ENCODE measurements at places on chromosomes 11 and 22.

DNA sequence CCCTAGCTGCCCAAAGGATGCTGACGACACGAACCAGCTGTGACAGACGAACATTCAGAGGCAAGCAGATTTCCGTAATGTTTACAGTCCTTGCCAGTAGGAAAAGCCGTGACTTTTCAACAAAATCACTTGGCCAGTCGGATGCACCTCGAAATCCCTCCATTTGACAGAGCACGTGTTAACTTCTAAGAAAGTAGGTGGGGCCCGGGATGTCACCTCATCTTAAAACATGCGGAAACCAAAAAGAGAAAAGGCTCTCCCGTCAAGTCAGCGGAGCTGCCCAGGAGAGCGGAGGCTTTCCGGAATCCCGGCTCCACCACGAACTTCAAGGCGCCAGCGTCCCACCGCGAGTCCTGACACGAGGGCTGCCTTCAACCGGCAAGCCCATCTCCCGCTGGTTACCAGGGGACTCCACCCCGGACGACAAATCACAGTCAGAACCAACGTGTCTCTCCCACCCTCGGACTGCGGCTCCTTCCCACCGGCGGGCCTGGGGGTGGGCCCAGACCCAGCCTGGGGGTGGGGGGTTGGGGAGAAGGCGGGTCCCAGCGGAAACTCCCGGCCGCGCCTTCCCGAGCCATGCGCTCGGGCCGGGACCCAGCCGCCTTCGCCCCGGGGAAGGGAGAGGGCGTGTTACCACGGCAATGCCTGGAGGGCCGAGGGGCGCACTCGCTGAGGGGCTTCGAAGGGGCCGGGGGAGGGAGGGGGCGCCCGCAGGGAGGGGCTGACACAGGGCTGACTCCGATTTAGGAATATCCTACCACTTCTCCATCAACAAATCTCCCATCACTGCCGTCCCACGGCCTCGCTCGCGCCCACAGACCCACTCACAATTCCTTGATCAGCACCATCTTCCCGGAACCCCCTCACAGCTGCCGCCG, 475 bp downstream of the PITPNB start:
- DNase-seq, result peak; percentile 65

- DNase-seq, result peak; percentile 92
These were observed at the start of gene FOXRED2 for GRCh38 chr22:36506637-36507517. TSS of gene FOXRED2 (minus strand) at chr22:36507040. CDS start at chr22:36506422, 618 bp downstream.

DNA sequence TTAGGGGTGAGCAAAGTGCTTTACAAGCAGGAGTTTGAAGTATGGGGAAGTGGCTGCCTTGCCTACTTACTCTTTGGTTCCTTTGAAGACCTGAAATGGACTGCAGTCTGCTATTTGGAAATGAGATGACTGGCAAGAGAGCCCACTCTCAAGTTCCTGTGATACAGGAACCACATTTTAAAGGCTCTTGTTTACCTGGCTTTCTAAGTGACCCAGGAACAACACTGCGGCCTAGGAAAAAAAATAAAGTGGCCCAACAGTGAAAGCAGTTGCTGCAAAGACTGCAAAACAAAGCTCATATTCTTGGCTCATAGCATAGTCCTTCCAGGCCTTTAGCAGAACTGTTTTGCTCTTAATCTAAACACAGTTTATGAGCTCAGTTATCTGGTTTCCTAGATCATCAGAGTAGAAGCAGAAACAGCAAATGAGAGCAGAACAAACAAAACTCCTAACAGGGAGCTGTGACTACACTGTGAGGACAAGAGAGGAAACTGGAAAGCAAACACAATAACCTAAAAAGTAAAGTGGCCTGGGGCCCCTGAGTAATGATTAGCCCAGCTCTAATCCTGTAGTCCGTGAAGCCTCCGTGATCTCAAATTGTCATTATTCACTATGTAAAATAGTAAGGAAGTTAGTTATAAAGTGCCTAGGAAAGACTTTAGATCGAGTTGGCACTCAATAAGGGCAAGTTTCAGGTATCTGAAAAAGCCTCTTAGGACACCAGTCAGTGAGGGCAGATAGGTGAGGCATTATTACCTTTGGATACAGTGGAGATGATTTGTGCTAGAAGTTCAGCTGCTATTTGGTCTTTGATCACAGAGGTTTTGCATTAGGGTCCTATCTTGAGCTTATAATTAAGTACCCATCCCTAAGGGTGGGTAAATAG, 11.5 kb downstream of the CCDC117 start:
- DNase-seq, result no peak

DNA sequence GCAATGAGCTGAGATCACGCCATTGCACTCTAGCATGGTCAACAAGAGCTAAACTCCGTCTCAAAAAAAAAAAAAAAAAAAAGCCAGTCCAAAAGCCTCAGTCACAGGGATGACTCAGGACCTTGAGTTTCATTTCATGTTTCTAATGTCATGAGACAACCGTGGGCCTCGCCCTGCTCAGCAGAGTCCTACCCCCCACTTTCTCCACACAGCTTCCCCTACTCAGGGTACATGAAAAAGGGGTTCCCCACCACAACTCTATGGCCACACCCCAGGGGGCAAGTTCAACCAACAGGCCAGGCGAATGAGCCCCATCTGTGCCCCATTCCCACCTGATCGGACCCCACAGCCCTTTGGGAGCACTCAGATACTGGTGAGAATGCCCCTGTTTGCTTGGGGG, 24.3 kb upstream of the ADA2 start:
- no peak for DNase-seq

- no peak for DNase-seq
These were observed 8.7 kb downstream of the YAP1 start for GRCh38 chr11:102118937-102119336.

DNA sequence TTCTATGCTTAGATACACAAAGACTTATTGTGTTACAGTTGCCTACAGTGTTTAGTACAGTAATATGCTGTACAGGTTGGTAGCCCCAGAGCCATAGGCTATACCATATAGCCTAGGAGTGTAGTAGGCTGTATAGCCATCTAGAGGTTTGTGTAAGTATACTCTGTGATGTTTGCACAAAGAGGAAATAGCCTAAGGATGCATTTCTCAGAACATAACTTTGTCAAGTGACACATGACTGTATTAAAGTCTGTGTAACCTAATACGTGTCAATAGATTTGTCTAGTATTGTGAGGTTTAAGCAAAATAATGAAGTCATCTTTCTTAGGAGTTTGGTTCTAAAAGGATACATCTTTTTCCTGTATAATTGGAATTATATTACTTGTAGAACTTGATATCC, 5.5 kb downstream of the ZC3H12C start:
- DNase-seq, result no peak

Measured in testis (tissue), 5 donors.